ENCODE measurements at places on chromosomes 3 and 15.
A peak's percentile ranks its signal among the peaks of the same experiment; 100 is the strongest.

DNA sequence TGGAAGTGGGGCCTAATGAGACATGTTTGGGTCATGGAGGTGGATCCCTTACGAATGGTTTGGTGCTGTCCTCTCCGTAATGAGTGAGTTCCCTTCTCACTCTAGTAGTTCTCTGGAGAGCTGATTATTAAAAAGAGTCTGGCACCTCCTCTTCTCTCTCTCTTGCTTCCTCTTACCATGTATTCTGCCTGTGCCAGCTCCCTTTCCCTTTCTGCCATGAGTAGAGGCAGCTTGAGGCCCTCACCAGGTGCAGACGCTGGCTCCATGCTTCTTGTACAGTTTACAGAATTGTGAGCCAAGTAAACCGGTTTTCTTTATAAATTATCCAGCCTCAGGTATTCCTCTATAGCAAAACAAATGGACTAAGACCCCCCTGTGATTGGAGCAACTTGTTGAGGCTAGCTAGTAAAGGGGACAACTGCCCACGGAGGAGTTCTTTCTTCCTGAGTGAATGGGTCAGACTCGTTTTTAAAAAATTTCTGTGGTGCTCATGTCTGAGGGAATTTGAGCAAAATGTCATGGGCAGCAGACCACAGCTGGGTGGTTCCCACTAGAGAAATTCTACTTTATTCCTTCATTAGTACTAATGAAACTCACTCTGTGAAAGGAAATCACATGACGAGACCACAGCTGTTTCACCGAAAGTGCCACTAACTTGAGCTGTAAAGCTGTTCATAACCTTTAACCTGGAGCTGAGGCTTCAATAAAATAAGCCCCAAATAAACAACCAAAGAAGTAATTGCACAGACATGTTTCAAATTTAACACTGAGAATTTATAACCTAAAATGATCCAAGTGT is 210.0 kb downstream of the NFKBIZ start:
- no peak for DNase-seq

GRCh38 chr15:67786646-67787045 is 38.7 kb upstream of the SKOR1 start:
- no peak for DNase-seq

DNA sequence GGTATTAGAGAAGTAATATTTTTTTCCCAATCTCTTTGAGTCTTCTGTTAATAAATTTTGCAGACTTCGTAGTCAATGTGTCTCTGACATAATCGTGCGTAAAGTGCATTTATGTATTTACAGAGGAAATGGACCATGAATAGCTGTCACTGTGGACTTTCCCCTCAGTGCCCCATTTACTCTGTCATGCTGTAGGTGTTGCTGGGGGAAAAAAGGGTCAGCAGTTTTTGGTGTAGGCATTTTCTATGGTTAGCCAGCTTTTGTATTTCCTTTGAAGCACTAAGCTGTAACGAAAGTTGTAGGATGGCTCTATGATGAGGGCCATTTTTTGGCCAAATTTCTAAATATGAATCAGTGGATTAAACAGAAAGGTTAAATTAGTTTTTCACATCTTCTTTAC is 598.4 kb downstream of the FGF12 start:
- no peak for DNase-seq

DNA sequence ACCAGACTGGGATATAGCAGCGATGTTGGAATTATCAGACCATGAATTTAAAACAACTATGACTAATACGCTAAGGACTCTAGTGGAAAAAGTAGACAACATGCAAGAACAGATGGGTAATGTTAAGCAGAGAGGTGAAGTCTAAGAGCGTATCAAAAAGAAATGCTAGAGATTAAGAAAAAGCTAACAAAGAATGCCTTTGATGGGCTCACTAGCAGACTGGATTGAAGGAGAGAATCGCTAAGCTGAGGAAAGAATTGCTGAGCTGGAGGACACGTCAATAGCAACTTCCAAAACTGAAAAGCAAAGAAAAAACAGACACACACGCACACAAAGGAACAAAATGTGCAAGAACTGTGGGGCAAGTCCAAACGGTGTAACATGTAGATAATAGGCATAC is 20.0 kb upstream of the CMTM6 start:
- no peak for DNase-seq

DNA sequence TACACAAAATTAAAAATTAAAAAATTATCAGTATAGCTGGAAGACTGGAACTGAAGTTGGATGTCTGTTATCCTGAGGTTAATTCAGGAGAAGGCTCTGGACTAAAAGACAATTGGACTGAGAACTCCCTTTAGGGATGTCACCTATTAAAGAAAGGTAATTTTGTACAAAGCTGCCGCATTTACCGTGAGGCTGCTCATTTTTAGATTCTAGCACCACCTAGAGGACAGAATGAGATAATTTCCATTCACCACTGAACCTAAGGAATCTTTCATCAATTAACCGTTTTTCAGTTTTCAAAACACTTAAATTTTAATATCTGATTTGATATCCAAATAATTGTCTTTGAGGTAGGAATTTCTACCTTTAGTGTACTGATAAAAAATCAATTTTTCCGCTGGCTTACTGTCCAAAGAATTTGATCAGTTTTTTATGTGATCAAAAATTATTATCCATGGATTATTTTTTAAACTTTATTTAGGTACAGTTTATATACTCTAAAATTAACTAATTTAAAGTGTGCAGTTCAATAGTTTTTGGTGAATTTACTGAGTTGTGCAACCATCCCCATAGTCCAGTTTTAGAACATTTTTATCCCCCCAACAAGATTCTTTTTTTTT is 106.7 kb upstream of the TNIK start:
- peak; percentile 45 for DNase-seq

DNA sequence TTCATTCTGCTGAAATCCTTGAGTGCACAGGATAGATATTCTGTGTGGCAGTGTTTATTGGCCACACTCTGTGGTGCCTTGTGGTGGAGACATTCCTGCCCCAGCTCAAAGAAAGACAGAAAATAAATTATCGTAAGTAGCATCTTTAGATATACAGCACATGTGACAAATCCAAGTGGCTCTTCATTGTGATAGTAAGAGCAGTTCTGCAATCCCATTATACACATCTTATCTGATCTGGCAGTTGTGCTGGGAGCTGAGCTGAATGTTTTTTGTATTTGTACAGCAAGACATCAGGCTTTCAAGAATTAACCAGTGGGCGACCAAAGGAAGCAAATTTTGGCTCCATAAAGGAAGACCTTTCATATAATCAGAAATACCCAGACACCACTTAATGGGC is 235.3 kb upstream of the MRPL3 start:
- no peak for DNase-seq

- no peak for DNase-seq
Observed at GRCh38 chr3:31157047-31157694, 262.7 kb upstream of the GADL1 start.

DNA sequence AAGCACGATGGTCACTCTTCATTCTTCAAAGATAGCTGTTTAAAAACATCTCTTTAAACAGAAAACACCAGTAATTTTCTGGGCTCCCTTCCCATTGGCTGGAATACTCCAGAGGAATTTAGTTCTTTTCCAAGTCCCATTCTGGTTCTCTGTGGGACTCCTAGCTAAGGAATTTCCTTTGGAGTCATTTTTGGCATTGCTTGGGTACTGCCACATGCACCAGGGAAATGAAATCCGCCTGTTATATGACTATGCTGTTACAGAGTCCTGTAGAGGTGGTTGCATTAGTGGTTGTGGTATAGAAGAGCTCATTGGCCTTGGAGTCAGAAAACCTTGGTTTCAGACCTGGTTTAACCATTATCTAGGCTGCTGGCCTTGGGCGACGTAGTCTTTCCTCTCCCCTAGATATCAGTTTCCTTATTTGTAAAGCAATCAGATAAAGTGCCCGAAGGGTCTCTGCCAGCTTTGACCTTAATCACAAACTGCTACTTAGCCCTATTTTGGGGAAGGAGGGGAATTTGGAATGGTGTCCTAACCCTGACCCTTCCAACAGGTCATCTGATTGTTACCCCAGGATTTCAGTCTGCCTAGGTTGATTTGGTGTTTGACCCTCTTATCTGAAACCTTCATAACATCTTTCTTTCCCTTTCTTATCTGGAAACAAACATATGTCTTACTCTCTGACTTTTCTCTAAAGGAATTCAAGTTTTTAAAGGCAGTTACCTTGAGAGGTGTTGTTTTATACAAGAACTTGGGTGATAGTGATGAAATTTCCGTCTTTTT is 13.4 kb downstream of the RTP1 start:
- DNase-seq = peak; percentile 54

DNA sequence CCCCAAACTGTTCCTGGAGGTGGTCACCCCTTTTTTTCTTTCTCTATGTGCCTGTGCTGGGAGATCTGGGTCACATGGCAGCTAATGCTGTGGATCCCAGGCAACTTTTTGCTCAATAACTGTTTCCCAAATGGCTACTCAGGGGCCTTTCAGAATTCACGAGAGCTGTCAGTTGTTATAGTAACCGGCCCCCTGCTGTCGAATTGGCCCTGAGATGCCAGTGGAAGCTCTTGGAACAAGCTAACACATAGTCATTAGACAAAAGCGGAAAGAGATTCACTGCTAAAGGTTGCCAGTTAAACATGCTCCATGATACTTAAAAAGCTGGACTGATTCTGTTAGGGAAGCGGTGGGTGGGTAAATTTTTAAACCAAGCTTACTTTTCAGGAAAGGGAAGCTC is 144.1 kb downstream of the FEZF2 start:
- no peak for DNase-seq

DNA sequence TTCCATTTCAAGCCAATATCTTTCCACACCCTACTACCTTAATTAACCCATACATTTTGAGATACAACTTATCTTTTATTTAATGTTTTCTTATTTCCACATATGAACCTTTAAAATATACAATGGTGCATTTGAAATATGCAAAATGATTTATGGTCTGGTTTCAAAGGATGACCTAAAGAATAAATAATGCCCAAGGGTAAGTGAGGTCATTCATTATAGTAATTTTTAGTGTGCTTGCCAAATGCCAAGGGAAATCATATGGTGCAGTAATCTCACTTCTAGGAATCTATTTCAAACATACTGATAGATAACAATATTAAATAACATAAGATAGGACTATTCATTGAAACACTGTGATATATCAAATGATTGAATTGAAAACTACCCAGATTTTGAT is 1055.4 kb downstream of the AGBL1 start:
- peak; percentile 44 for DNase-seq

DNA sequence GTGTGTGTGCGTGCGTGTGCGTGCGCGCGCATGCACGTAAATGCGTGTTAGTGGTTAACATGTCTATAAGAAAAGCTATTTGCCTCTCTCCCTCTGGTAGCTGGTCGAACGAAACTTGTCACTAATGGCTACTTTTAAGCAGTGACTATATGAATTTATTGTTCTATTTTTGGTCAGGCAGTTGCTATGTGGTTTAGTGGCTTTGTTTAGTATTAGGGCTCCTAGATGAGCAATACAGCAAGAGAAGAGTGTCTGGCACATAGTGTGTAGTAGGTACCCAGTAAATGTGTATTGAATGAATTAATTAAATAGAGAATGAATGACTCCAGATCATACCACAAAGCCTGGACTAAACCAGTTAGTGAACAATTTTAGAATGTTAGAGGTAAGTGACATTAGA is 171.6 kb downstream of the PPM1L start:
- no peak for DNase-seq

GRCh38 chr3:33590541-33590940 is 127.5 kb downstream of the CLASP2 start:
- DNase-seq = no peak

DNA sequence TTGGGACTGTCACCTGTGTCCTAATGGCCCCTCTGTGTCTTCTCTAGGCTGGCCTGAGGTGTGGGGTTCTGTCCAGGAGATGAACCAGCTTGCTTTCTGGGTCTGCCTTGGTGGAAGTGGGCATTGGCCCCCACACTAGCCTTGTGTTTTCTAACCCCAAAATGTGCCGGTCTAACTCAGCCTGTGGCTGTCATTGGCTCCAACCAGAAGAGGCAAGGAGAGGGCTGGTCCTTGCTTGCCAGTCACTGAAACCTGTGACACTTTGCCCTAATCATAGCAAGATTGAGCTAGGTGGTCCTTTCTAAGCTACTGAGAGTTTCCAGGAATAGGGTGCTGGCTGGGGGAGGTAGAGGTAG is 2.2 kb downstream of the C15orf39 start:
- DNase-seq = no peak

GRCh38 chr3:176987901-176988650 is 209.2 kb downstream of the TBL1XR1 start:
- DNase-seq = peak; percentile 29

DNA sequence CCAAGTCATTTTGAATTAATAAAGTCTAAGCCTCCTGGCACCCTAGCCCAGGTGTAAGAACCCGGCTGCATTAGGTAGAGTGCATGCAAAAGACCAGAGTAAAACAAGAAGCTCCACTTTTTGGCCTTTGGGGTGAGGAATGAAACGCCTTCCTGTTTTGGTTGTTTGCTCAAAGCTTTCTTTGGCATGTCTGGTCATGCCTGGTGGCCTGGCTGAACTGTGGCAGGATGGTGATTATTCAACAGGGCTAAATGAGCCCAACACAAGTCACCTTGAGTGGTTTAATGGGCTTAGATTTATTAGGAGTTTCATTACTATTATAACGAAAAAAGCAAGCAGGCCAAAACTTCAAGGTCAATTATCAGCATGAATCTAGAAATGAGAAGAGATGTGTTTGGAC is 40.9 kb upstream of the LDHAL6B start:
- DNase-seq = no peak

DNA sequence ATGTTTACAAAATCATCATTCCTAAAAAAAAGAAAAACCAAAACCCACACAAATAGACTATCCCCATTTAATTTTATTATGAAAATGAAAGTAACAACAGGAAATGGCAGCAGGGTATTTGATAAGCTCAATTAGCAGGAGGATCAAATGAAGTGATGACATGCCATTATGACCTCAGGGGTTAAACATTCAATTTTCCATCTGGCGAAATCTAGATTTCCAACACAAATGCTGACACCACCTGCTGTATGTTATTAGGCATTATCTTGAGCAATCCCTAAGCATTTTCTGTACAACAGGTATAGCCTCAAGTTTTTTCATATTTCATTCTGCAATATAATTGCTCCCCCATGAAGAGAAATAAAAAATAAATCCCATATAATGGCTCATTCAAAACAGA is 57.1 kb downstream of the SHQ1 start:
- DNase-seq = peak; percentile 27

DNA sequence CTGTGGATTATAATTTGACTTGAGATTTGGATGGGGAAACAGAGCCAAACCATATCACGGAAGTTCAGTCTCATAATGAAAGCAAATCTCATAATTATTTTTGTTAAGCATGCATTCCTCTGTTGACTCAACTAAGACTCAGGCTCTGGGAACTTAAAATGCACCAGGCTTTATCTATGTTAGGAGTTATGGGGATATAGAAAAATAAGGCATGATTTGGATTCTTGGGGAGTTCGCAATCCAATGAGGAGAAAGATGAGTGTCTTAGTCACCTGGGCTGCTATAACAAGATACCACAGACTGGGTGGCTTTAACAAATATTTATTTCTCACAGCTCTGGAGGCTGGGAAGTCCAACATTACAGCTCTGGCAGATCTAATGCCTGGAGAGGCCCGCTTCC is 89.4 kb upstream of the TJP1 start:
- DNase-seq = no peak
